Activated CD8-positive, alpha-beta memory T cell treated with anti-CD3 and anti-CD28 coated beads for 4 hours (primary cell): ENCODE measurements at places on chromosomes 16 and 17.

- no peak for DNase-seq
These were observed 1.4 kb downstream of the OSBPL7 start for GRCh38 chr17:47820033-47820789.

- DNase-seq, result no peak
These were observed 121.9 kb upstream of the GSE1 start for GRCh38 chr16:85491058-85491771.

DNA sequence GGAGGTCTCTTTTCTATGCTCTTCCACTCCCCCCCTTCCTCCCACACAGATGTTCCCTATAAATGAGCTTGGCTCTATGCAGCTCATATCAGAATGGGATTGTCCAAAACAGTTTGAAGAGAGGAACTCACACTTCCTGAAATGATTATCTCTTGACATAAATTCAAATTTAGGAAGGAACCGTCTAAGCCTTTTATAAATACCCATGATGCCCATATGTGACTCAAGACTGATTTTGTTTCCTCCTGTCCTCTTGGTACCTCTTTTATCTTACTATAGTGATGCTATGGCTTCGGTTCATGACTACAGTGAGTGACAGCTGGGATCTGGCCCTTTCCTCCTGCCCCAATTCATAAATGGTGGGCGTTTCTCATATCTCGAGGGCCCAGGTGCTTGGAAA is 16.6 kb upstream of the TERF2 start:
- DNase-seq, result no peak

DNA sequence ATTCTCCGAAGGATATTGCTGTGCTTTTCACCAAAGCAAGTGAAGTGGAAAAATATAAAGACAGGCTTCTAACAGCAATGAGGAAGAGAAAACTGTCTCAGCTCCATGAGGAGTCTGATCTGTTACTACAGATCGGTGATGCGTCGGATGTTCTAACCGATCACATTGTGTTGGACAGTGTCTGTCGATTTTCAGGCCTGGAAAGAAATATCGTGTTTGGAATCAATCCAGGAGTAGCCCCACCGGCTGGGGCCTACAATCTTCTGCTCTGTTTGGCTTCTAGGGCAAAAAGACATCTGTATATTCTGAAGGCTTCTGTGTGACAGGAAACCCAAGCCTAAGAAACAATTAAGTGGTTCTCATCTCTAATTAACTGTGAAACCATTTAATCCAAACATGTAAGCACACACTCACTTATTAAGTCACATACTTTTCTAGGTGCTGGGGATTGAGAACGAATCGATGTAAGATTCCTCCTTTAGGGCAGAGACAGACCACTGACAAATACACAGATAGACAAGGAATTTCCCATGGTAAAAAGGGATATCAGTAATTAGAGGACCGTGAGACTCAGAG is 22.8 kb downstream of the SLFN5 start:
- no peak for DNase-seq

- DNase-seq, result no peak
These were observed 3.2 kb upstream of the PABPN1L start for GRCh38 chr16:88869673-88869980.

- DNase-seq, result no peak
These were observed 30.4 kb upstream of the SMPD3 start for GRCh38 chr16:68478526-68479250.

- DNase-seq, result no peak
These were observed 5.4 kb downstream of the ASPHD1 start for GRCh38 chr16:29905668-29906067.

DNA sequence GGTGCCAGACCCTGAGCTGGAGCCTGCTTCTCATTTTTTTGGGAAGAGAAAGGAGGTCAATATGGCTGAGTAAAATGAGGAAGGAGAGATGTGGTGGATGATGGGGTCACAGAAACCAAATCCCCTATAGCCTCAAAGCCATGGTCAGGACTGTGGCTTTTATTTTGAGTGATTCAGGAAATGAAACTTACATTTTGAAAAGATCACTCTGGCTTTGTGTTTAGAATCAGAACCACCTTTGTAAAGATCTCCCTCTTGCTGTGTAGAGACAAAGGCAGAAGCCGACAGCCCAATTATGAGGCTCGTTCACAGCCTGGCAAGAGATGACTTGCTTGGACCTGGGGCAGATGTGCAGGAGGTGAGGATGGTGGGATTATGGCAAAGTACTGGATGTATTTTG is 121.6 kb upstream of the ANKFN1 start:
- DNase-seq, result no peak

- no peak for DNase-seq
These were observed 4.4 kb downstream of the SNX20 start for GRCh38 chr16:50676684-50677225.

GRCh38 chr17:68359791-68360535 is 68.7 kb downstream of the ARSG start:
- DNase-seq, result no peak

DNA sequence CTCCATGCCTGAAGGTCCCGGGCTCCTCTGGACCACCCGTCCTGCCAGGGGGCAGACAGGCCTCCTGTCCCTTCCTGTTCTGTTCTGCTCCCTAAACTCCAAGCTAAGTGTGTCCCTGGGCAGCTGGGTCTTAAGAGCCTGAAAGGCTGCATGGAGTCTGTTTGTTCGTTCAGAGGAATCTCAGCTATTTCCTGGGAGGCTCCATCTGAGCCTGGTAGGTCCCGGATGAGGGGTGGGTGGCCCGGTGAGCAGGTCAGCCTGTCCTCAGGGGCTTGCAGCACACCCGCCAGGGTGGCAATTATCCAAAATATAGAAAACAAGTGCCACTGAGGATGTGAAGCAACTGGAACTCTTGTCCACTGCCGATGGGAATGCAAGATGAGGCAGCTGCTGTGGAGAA is 12.6 kb downstream of the ACTG1 start:
- DNase-seq, result no peak

DNA sequence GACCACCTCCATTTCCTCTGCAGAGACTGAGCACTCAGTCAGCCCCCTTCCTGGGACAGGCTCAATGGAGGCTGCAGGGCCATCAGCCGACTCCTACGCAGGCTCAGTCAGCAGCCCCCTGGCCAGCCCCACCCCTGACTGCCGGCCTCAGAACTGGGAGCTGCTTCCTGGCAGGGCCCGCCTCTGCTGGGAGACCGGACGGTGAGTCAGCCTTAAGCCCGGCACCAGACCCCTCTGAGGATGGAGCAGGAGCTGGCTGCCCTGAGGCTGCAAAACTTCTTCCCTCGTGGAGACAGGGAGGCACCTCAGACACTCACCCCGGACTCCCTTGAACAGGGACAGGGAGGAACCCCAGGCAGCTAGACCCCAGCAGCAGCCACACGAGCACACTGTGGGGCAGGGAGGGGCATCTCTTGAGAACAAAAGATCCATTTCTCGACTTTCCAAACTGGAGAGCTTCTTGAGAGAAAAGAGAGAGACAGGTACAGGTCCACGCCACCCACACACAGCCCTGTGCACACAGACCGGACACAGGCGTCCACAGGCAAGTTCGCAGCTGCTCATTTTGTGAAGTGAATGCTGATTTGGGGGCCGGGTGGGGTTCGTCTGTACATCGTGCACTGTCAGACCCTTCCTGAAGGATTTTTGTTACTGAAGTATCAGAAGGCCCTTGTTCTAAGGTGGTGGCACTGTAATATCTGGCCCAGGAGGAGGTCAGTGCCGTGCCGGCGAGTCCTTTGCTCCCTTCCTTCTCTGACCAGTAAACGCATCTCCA is 1.3 kb upstream of the TUBB3 start:
- no peak for DNase-seq

- no peak for DNase-seq
These were observed 53.2 kb downstream of the AMFR start for GRCh38 chr16:56372013-56372634.

- no peak for DNase-seq
These were observed 37.8 kb upstream of the ADGRG1 start for GRCh38 chr16:57590654-57591085.

DNA sequence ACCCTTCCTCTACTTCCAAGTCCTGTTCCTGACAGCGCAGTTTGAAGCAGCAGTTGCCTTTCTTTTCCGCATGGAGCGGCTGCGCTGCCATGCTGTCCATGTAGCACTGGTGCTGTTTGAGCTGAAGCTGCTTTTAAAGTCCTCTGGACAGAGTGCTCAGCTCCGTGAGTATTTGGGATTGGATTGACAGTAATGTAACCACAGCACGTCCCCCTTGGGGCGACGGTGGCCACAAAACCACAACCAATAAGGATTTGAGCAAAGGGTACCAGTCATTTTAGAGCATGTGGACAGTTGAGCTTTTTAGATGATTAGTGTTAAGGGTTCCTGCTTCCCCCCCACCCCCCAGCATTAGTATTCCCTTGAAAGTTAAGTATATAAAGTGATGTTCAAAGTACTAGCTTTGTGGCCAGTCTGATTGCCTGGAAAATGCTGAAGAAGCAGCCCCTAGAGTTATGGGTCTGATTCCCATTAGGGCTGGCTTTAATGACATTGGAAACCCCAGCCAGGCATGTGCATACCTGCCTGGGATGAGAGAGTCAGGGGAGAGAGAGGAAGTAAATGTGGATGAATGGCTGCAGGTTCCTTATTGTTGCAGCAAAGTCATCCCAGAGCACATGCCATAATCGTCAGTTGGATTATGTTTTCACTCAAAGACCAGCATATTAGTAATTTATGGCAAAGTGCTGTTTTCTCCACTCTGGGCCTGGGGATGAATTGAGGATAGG is 31.6 kb upstream of the SLC12A3 start:
- no peak for DNase-seq

- DNase-seq, result no peak
These were observed 19.7 kb downstream of the MEAK7 start for GRCh38 chr16:84484579-84485254.

- no peak for DNase-seq
These were observed 26.0 kb downstream of the ACSF3 start for GRCh38 chr16:89119661-89120141.

DNA sequence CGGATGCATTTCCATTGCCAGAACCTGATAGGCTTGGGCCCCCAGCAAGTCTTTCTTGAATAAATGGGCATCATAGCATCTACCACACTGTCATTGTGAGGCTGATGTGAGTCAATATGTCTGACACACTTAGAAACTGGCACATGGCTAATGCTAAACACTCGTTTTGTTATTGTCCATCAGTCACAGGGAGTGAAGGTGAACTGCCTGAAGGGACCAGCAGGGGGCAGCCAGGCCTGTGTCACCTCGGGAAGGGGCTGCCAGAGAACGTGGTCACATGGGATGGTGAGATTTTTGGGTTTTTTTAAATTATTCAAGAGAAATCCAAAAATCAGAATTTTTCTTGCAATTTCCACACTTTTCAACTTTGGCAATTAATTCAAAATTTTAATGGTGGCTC is 831 bp upstream of the RCVRN start:
- no peak for DNase-seq

DNA sequence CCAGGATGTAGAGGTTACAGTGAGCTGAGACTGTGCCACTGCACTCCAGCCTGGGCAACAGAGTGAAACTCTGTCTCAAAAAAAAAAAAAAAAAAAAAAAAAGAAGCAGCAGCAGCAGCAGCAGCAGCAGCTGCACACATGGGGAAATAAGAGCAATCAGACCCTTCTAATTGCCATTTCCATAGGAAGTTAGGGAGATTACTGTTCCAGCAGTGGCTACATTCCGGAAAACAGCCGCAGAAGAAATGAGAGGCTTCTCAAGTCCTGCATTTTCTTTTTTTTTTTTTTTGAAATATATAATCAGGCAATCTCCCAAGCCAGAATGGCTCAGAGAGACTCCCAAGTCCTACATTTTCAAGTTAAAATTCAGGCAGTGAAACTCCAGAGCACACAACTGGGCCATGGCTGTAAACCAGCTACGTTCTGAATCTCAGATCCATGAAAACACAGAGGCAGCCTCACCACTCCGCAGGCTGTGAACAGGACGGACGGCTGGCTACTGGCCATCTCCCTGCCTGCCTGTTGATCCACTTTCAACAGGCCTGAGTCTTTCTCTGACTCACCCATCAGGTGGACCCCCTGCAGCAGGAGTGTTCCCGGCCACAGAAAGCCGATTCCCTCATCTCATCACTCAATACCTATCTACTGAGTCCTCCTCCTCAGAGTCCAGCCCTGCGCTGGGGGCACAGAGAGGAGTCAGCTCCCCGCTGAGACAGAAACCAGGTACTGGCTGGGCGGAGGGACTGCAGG is 15.0 kb downstream of the TRPV1 start:
- no peak for DNase-seq

GRCh38 chr16:88760424-88761142 is 24.4 kb downstream of the PIEZO1 start:
- no peak for DNase-seq

- no peak for DNase-seq
These were observed 37.4 kb upstream of the EMP2 start for GRCh38 chr16:10617662-10618420.

DNA sequence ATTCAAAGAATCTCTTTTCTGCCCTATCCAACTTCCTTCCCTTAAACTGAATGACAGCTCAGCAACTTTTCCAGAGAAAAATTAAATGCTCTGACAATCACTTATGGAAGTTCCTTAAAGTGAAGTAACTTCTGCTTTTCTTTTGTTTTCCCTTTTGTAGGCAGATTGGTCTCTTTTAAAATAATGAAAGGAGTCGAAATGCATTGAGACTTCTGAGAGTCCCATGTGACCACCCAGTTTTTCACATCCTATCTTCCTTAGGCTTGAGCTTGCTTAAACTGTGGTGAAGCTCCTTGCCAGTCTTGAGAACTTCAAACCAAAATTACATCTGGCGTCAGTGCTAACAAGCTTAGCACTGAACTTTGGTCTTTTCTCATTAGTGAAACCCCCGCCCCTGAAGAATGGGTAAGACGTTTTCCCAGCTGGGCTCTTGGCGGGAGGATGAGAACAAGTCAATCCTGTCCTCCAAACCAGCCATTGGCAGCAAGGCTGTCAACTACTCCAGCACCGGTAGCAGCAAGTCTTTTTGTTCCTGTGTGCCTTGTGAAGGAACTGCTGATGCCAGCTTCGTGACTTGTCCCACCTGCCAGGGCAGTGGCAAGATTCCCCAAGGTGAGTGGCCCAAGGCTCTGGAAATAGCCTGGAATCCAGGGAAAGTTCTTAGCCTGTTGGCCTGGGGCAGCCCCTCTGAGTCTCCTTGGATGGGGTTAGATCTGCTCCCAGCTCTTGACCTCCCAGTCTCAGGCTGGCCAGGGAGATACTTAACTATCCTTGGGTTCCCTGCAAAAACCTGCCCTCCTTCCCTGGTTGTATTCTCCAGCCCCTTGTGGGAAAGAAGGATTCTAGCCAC is 1.2 kb downstream of the TMEM106A start:
- DNase-seq, result no peak

GRCh38 chr16:27778926-27779570 is 229.1 kb downstream of the KATNIP start:
- no peak for DNase-seq

- no peak for DNase-seq
These were observed 100.9 kb downstream of the TOX3 start for GRCh38 chr16:52446080-52446479.

GRCh38 chr16:27646806-27647205 is 96.9 kb downstream of the KATNIP start:
- DNase-seq, result no peak
